ENCODE measurements at places on chromosomes 13 and 19.

DNA sequence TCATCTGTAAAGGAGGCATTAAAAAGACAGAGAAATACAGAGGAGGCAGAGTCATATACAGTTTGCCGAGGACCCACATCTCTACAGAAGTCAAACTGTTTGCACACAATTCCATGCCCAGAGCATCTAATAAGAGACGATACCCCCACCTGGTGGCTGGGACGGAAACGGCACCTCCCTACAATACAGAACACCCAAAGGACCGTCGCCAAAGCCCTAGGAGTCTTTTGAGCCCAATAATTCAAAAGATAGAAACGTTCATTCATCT, 703 bp upstream of the PLEKHG2 start:
- DNase-seq = peak; percentile 93

GRCh38 chr13:30435911-30436451, 13.7 kb downstream of the UBE2L5 start:
- no peak for DNase-seq

DNA sequence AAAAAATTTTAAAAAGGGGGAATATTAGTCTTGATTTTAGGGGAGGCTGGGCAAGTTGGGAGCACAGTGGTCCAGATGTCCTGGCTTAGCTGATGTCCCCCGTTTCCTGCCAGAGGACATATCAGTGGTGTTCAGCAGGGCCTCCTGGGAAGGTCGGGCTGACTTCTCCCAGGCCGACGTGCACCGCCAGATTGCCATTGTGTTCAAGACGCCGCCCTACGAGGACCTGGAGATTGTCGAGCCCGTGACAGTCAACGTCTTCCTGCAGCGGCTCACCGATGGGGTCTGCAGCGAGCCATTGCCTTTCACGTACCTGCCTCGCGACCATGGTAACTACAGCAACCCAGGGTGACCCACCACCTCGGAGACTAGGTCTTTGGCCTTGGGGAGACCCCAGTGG, 6.4 kb upstream of the CLASRP start:
- DNase-seq = no peak

- DNase-seq = no peak
Observed at GRCh38 chr19:19356901-19357566, 36.4 kb downstream of the MAU2 start.

DNA sequence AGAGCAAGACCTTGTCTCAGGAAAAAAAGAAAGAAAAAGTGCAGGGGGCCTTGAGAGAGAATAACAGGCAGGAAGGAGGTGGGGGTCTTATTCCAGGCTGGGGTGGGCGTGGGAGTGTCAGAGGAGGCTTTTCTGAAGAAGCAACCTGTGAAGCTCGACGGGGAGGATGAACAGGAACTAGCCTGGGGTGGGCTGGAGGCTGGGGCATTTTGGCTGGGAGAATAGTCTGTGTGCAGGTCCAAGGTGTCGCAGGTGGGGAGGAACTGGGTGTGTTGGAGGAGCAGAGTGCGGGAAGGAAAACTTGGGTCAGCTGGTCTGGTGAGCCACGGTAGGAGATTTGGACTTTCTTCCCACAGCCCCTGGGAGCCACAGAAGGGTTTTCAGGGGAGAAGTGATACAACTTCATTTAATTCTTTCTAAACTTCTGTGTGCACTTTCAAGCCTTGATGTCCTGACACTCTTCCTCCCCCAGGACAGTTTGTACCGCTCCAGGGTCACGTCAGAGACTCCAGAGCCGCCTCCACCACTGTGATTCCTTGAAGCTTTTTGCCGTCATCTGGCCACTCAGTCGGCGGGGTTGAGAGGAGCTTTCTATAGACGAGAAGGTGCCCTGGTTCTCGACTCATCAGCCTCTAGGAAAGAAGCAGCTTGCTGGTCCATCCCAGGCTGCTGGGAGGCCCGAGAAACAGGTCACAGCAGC, 138.7 kb downstream of the SIPA1L3 start:
- DNase-seq = no peak

Data from NCI-H69 (cell line).